ENCODE measurements at places on chromosomes 6 and 20. TPM values are rescaled to one million over a fixed set of nuclear protein-coding genes. Genes with fewer than 3 reads are reported as not detected.

Gene ERVFRD-1
- total RNA-seq = 0.23 TPM

Gene SAMD5
- total RNA-seq = 12.6 TPM

- peaks cover 8% of the 10 kb centered on the region for H3K36me3 ChIP-seq
- H3K4me3 ChIP-seq = no peak overlapping the region
- peaks cover 25% of the 10 kb centered on the region for H3K27me3 ChIP-seq
- DNase-seq = no peak
- H3K4me1 ChIP-seq = peaks cover 7% of the 10 kb centered on the region
Measured at GRCh38 chr6:108423982-108424705, 129.3 kb downstream of the AFG1L start.

DNA sequence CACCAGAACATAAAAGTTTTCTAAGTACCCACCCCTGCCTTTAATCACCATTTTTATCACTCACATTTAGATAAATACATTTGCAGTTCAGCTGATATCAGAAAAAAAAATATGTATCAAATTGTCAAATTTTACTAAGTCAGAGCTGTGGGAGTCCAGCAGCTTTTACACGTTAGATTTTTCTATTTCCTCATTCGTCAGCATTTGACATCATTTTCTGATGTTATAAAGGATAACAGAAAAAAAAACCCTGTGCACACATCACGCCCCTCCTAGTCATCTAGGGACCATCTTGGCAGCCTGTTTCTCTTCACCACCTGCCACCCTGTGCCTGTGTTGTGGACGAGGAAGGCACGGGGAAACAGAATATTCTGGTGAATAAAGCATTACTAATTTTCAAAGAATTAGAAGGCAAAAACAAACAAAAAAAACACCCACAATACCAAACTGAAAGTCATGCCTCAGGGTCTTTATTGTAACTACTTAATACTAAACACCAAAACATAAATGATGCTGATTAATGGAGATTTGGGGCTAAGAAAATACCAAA, 12.4 kb downstream of the B4GALT5 start:
- no peak for DNase-seq
- peak overlapping the region; percentile 75 for H3K27ac ChIP-seq
- H3K4me3 ChIP-seq = no peak overlapping the region
- H3K4me1 ChIP-seq = peaks cover 53% of the 10 kb centered on the region
- H3K36me3 ChIP-seq = no peaks in the 10 kb centered on the region

DNA sequence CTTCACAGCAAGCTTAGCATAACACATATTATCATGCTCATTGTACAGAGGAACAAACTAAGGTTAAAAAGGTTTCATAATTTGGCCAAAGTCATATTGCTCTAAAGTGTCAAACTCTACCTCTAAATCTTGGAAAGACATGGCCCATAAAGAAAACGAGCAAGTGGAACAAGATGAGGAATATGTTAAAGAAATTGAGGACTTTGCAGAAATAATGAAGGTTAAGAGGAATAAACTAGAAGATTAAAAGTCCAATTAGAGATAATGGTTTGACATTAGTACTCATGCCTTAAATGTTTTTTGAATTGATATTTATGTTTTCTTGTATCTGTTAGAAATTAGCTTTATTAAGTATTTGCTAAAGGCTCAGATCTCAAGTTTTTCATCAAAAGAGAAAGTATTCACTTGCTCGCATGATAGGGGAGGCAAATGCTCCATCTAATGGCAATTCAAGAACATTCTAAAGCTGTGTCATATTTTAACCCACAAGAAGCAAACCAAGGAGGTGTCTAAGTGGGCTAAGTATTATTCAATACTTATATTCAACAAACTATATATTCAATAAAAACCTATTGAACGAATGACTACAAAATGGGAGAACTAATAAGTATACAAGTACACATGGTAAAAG, 192.9 kb upstream of the SPTLC3 start:
- no peak overlapping the region for H3K4me3 ChIP-seq
- no peak for DNase-seq
- H3K4me1 ChIP-seq = peaks cover 12% of the 10 kb centered on the region
- no peaks in the 10 kb centered on the region for H3K27me3 ChIP-seq
- H3K27ac ChIP-seq = no peak overlapping the region
- peaks cover 2% of the 10 kb centered on the region for H3K36me3 ChIP-seq

GRCh38 chr6:158422629-158423238, 110.5 kb downstream of the TULP4 start:
- H3K4me3 ChIP-seq = no peak overlapping the region
- H3K4me1 ChIP-seq = no peaks in the 10 kb centered on the region
- DNase-seq = no peak
- no peak overlapping the region for H3K27ac ChIP-seq
- H3K36me3 ChIP-seq = peaks cover 55% of the 10 kb centered on the region

DNA sequence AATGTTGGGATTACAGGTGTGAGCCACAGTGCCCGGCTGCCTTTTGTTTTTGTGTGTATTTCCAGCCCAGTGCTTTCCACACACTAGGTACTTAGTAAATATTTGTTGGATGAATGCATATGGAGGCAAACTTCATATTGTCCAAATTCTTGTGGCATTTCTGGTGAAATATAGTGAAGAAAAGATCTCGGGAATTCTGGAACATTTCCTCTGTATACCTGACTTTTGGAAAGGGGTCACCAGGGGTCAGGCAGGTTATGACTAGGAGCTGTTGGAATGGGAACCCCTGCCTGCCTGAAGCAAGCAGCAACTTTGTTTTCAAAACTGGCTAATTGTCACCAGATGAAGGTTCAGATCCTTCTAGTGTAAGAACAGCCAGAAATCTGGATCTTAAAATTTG, 12.1 kb upstream of the SCP2D1 start:
- no peak overlapping the region for H3K27ac ChIP-seq
- H3K4me3 ChIP-seq = no peak overlapping the region
- no peak for DNase-seq
- H3K27me3 ChIP-seq = peaks cover 28% of the 10 kb centered on the region
- no peaks in the 10 kb centered on the region for H3K4me1 ChIP-seq

Gene VPS52
- 69.6 TPM for total RNA-seq

DNA sequence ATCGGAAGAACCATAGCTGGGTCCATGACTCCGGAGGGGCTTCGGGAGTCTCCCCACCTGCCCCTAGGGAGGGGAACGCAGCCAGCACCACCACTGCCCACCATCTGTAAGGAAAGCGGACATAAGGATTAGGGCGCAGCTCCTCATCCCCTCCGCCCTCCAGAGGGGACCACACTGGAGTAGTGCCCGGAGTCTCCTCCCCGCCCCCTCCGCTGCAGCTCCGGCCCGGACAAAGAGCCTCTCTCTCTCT, 628 bp downstream of the SLC35B2 start:
- H3K36me3 ChIP-seq = peaks cover 25% of the 10 kb centered on the region
- H3K27me3 ChIP-seq = no peaks in the 10 kb centered on the region
- H3K4me1 ChIP-seq = peaks cover 21% of the 10 kb centered on the region
- DNase-seq = peak; percentile 65
- peak overlapping the region; percentile 75 for H3K4me3 ChIP-seq

DNA sequence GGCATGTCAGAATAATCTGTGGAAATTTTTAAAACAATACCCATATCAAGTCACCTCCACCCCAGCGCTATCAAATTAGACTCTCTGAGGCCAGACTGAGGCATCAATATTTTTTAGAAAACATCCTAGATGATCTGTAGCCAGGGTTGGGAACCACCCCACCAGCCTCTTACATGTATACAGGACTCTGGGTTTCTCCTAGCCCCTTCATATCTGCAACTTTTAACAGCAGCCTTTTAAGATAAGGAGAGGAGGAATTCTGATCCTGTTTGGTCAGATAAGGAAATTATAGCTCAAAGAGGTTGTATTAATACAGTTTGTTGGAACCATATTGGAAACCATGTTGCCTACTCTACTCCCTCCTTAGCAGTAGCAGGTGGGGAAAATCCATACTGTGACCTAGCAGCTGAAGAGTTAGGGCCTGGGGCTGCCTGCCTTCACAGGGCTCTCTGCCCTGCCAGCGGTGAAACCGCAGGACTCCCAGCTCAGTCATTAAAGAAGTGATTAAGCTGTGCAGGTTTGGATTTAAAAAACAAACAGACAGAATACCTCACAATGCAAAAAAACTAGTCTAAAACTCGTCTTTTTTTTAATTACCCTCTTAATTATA, 30.0 kb downstream of the BRPF3 start:
- H3K27me3 ChIP-seq = no peaks in the 10 kb centered on the region
- peaks cover 50% of the 10 kb centered on the region for H3K36me3 ChIP-seq
- H3K4me3 ChIP-seq = no peak overlapping the region
- no peak for DNase-seq
- peaks cover 24% of the 10 kb centered on the region for H3K4me1 ChIP-seq

DNA sequence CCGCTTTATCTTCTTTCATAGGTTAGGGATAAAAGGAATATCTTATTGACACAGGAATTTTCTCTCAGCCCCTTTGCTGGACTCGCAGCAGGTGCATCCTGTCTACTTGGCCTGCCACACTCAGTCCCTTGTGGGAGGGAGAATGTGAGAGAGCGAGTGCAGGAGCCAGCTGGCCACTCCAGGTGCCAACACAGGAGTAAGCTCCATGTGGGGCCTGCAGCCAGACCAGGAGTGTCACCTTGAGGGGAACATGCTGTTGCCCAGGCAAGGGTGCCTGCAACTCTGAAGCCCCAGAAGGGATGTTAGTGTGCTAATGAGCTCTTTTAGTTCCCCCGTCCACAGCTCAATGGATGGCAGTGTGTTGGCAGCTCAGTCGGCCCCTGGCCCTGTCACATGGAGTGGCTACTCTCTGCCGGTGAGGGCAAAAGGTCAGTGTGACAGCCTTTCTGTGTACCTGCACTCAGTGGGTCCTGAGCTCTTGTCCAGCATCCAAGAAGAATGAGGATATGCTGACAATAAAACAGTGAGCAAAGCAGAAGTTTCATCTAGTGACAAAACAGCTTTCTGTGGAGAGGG, 57.1 kb downstream of the CRYBG1 start:
- no peaks in the 10 kb centered on the region for H3K36me3 ChIP-seq
- H3K4me1 ChIP-seq = peaks cover 8% of the 10 kb centered on the region

DNA sequence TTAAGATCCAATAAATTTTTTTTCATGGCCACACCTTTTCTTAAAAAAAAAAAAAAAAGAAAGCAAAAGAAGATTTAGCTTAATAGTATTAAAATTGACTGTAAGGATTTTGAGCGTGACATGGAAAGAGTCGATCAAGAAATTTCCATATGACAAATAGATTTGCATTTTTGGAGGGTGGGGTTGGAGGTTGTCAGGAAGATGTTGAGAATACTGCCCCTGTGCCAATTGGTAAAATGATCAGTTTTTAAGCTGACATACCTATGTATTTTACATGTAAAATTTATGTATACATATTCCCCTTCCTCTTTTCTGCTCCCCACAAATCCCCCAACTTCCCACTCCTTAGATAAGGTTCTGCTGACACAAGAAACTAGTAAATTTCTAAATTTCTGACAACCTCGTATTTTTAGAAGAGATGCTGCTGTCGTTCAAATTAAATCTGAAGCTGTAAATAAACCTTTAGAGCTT, 520.9 kb downstream of the CD83 start:
- peaks cover 23% of the 10 kb centered on the region for H3K4me1 ChIP-seq
- no peaks in the 10 kb centered on the region for H3K36me3 ChIP-seq
- peaks cover 35% of the 10 kb centered on the region for H3K27me3 ChIP-seq
- no peak for DNase-seq
- no peak overlapping the region for H3K27ac ChIP-seq

DNA sequence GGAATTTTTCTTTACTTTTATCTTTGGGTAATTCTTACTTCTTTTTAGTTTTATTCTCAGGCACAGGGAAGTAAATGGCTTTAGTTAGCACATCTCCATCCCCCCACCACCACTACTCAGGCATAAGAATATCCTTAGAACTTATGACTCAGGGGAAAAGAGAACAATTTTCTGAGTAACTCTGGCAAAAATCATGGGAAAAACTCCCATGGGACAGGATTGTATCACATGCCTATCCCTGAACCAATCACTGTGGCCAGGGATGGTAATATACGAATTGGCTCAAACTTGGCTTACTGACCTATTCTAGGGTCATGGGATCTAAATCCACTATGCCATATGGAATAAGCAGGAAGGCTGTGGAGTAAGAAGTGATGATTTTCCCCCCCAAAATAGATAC, 339.1 kb downstream of the BTBD3 start:
- H3K27me3 ChIP-seq = no peaks in the 10 kb centered on the region
- H3K36me3 ChIP-seq = no peaks in the 10 kb centered on the region
- H3K27ac ChIP-seq = no peak overlapping the region
- H3K4me1 ChIP-seq = no peaks in the 10 kb centered on the region
- no peak for DNase-seq

- H3K27ac ChIP-seq = no peak overlapping the region
- H3K36me3 ChIP-seq = peaks cover 13% of the 10 kb centered on the region
- DNase-seq = no peak
- no peak overlapping the region for H3K4me3 ChIP-seq
Measured at GRCh38 chr6:10809098-10809497, 29.2 kb downstream of the MAK start.

GRCh38 chr20:21325296-21325695, 22.2 kb downstream of the XRN2 start:
- DNase-seq = no peak
- H3K36me3 ChIP-seq = peaks cover 17% of the 10 kb centered on the region
- H3K27me3 ChIP-seq = no peaks in the 10 kb centered on the region
- H3K4me1 ChIP-seq = peaks cover 22% of the 10 kb centered on the region

- no peaks in the 10 kb centered on the region for H3K36me3 ChIP-seq
- peak; percentile 24 for DNase-seq
- H3K27ac ChIP-seq = no peak overlapping the region
- peaks cover 50% of the 10 kb centered on the region for H3K27me3 ChIP-seq
- peaks cover 22% of the 10 kb centered on the region for H3K4me1 ChIP-seq
Measured at GRCh38 chr6:114342086-114342825, 567 bp downstream of the HS3ST5 start.

DNA sequence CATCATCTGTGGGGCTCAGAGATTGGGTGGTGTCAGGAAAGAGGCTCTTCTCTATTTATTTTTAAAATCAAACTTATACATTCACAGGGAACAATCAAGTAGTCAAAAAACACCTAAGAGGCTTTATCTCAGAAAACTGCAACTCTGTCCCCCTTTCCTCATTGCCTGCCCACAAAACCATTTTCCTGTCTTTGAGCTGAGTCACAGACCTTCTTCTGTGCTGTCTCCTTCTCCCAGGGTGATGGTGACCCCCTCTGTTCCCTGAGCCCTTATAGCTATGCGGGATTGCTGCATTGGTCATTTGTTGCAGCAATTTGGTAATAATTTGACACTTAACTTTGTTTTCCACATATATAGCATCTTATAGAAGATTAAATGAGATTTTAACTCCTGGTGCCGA, 195.2 kb upstream of the PROKR2 start:
- no peaks in the 10 kb centered on the region for H3K4me1 ChIP-seq
- H3K27me3 ChIP-seq = peaks cover 1% of the 10 kb centered on the region
- H3K36me3 ChIP-seq = no peaks in the 10 kb centered on the region
- H3K27ac ChIP-seq = no peak overlapping the region
- H3K4me3 ChIP-seq = no peak overlapping the region
- DNase-seq = no peak

Gene TBXT
- total RNA-seq = not detected

Gene LAMA2
- total RNA-seq = 56.8 TPM

GRCh38 chr6:105372142-105372848, 30.6 kb downstream of the PREP start:
- H3K4me3 ChIP-seq = no peak overlapping the region
- H3K36me3 ChIP-seq = peaks cover 50% of the 10 kb centered on the region
- H3K27ac ChIP-seq = peak overlapping the region; percentile 36
- DNase-seq = no peak
